Osteocyte (in vitro differentiated cells): ENCODE measurements at places on chromosomes 13 and 19. TPM values are rescaled to one million over a fixed set of nuclear protein-coding genes. Genes with fewer than 3 reads are reported as not detected.

- H3K4me3 ChIP-seq, result no peak overlapping the region
- no peak for DNase-seq
- peaks cover 27% of the 10 kb centered on the region for H3K36me3 ChIP-seq
- no peak overlapping the region for H3K27ac ChIP-seq
- no peaks in the 10 kb centered on the region for H3K27me3 ChIP-seq
Observed at GRCh38 chr13:101262306-101262705, 154.0 kb downstream of the NALCN start.

PNPLA6 gene
- 107 and 129 TPM in 2 replicates for total RNA-seq

DNA sequence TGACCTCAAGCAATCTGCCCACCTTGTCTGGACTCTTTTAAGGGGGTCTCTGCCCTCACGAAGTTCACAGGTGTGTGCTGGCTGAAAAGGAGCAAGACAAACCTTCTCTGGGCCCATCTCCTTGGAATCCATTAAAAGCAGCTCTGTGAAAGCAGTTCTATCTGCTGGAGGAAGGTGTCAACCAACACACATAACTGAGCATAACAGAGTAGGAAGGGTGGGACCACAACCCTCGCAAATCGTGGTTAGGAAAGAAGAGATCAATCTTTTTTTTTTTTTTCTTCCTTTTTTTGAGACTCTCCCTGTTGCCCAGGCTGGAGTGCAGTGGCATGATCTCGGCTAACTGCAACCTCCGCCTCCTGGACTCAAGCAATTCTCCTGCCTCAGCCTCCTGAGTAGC lies 1.4 kb downstream of the SUGP2 start:
- DNase-seq, result no peak
- no peaks in the 10 kb centered on the region for H3K27me3 ChIP-seq
- H3K4me1 ChIP-seq, result peaks cover 26% of the 10 kb centered on the region
- H3K4me3 ChIP-seq, result peak overlapping the region; percentile 81
- peaks cover 17% of the 10 kb centered on the region for H3K36me3 ChIP-seq
- peak overlapping the region; percentile 84 for H3K27ac ChIP-seq

DNA sequence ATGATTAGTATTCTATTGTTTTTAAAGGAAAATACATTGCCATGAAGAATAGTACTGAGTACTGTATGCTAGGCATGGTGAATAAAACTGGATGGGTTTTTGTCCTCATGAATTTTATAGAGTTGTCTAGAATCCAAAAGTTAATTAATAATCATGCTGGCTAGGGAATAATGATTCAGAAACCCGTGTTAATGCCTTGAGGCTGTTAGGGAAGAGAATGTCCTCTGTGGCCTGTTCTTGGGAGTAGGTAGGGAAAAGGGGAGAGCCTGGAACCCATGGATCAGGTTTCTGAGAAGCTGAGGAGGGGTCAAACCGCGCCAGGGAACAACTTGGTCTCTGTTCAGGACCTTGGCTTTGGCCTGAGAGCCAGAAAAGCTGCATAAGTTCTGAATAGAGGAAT lies 1376.3 kb upstream of the SLC10A2 start:
- no peaks in the 10 kb centered on the region for H3K36me3 ChIP-seq
- no peaks in the 10 kb centered on the region for H3K27me3 ChIP-seq
- no peak overlapping the region for H3K27ac ChIP-seq
- no peak overlapping the region for H3K4me3 ChIP-seq
- H3K4me1 ChIP-seq, result no peaks in the 10 kb centered on the region

GRCh38 chr13:94344126-94344818 lies 135.2 kb downstream of the DCT start:
- no peak for DNase-seq
- no peak overlapping the region for H3K4me3 ChIP-seq
- H3K4me1 ChIP-seq, result peaks cover 32% of the 10 kb centered on the region
- peaks cover 15% of the 10 kb centered on the region for H3K36me3 ChIP-seq
- no peaks in the 10 kb centered on the region for H3K27me3 ChIP-seq

C3 gene
- total RNA-seq, result 0.56 TPM in 1 of 2 replicates, not detected in the other

- H3K27ac ChIP-seq, result no peak overlapping the region
- H3K27me3 ChIP-seq, result no peaks in the 10 kb centered on the region
- no peak overlapping the region for H3K4me3 ChIP-seq
- peaks cover 55% of the 10 kb centered on the region for H3K36me3 ChIP-seq
Observed at GRCh38 chr13:79361299-79361698, 44.8 kb downstream of the RBM26 start.

DNA sequence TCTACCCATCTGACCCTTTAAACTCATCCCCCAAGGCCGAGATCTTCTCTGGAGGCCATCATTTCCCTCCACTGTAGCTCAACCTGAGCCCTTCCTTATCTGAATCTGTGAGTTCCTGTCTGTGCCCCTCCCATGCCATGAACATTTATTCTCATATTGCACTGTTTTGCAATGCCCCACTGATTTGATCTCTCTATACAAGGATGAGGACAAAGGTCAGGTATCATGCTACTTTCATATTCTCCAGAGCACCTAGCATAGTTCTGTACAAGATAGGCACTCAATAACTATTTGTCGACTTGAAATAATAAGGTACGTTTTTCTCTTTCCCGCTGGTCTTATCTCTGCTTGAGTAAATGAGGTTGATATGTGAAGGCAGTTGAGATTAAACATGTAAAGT lies 135.5 kb downstream of the KLF5 start:
- H3K27me3 ChIP-seq, result peaks cover 33% of the 10 kb centered on the region
- no peak overlapping the region for H3K4me3 ChIP-seq
- H3K4me1 ChIP-seq, result peaks cover 7% of the 10 kb centered on the region
- DNase-seq, result no peak
